ENCODE measurements at places on chromosomes 5 and 9.

- DNase-seq, result no peak
Measured at GRCh38 chr5:176545737-176546509, 3.2 kb upstream of the CDHR2 start.

DNA sequence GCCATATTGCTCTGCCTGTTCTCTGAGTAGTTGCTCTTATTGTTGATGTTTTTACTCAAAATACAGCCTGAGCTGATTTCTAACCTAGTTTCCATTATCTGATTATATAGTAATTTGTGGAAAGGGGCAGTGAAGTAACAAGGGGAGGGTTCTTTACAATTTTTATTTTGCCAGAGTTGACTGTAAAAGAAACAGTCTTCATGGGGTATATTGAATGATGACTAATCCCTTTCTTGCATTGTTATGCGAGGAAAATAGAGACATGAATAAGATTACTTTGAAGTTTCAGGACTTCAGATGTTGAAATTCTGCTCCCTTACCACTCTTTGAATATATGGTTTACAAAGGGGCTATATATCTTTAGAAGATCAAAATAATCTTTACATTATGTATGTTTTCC is 9.1 kb upstream of the LRRC70 start:
- no peak for DNase-seq

DNA sequence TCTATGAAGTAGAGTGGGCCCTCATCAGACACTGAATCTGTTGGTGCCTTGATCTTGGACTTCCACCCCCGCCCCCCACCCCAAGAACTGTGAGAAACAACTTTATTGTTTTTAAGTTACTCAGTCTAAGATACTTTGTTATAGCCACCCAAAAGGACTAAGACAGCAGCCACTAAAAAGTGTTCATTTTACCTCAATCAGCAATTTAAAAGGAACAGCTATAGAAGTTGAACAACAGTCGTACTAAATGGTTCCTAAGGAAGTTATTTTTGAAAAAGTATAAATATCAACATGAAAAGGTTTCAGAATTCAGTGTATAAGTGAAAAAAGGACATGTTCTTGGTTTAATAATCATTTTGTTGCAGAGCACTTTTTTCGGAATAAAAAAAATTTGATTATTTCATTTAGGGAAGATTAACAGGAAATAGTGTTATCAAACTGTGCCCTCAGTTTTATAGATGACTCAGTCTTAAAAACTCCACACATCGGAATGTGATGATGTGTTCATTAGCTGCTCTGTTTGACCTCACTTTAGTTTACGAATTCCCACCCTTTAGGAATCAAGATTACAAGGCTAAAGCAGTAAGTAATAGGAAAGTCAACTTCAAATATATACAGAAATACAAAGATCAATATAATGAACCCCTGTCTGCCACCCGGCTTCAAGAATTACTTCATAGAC is 71.2 kb downstream of the MTAP start:
- DNase-seq, result no peak

GRCh38 chr9:137446851-137447471 is 5.8 kb upstream of the ENTPD8 start:
- DNase-seq, result no peak

DNA sequence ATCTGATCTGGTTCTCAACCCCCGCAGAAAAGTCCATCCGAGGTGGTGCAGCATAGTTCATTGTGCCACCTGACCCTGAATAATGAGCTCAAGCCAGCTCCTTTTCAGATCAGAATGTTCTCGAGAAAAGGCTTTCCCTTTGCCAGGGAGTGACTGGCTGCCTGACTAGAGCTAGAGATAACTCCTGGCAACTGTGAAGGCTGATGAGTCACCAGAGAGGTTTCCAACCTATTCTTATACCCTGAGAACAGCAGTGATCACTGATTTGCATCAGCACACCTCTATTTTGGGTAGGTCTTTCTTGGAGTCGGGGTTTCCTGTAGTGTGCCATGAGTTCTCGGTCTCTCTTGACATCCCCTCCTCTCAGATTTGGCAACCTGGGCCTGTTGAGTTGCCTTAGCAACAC is 127.9 kb downstream of the PIK3R1 start:
- DNase-seq, result no peak

DNA sequence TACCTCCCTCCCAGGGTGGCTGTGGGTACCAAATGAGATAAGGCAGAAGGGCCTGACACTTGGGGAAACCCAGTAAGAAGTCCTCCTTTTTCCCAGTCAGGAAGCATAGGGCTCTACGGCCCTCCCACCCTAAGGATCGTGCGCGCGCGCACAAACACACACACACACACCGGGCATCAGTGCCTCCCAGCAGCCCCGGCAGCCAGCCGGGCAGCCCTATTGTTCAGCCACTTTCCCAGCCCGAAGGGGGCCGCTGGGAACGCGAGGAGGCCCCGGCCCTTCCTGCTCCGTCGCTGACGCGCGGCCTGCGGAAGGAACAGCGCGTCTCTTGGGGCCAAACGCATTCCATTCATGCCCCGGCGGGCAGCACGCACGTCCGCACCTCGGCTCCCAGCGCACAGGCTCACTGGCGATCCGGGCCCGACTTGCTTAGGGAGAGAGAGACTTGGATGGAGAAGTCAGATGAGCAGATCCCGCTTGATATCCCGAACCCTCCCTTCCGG is 22.6 kb downstream of the DUSP1 start:
- DNase-seq, result no peak

- no peak for DNase-seq
Measured at GRCh38 chr9:124345751-124346281, 69.4 kb downstream of the PSMB7 start.

- DNase-seq, result no peak
Measured at GRCh38 chr9:32589083-32589723, 16.2 kb upstream of the NDUFB6 start.

DNA sequence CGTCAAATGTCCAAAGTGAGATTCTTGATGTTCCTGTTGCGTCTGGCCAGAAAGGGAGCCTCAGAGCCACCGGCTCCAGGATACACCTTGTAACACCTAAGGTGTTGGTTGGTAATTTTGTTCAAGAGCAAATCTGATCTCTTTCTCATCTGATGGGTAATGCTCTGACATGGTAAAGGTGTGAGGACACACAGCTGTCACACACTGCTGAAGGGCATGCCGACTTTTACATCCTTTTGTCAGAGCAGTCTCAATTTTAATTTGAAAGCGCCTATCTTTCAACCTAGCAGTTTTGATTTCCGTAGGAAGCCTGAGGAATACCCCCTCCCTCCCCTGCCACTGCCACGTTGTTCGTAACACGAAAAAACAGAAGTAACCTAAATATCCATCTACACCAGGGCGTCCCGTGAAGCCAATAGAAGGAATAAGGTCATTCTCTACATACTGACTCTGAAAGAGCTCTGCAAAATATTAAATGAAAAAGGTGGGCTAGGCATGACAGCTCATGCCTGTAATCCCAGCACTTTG is 57.4 kb downstream of the TSTD2 start:
- no peak for DNase-seq

GRCh38 chr5:87190687-87191086 is 77.0 kb upstream of the RASA1 start:
- DNase-seq, result no peak

- DNase-seq, result no peak
Measured at GRCh38 chr5:148390914-148391313, 7.2 kb downstream of the FBXO38 start.

- DNase-seq, result no peak
Measured at GRCh38 chr9:105662184-105663104, at the start of gene TAL2. TAL2 (plus strand) TSS chr9:105662457; CDS start chr9:105662497, 40 bp downstream.

Data from CD4-positive, alpha-beta T cell treated with Interleukin-6 at 100 ng/mL for 8 hours (primary cell).